IMR-90 (cell line): ENCODE measurements at places on chromosomes 2 and 18. TPM values are rescaled to one million over a fixed set of nuclear protein-coding genes. Genes with fewer than 3 reads are reported as not detected.

Gene PSMA8
- not detected in 2 replicates for total RNA-seq

- peaks cover 22% of the 10 kb centered on the region for H3K36me3 ChIP-seq
- no peaks in the 10 kb centered on the region for H3K4me1 ChIP-seq
- H3K4me3 ChIP-seq, result no peak overlapping the region
- DNase-seq, result no peak
- H3K27ac ChIP-seq, result no peak overlapping the region
Observed at GRCh38 chr2:61162721-61163120, 733 bp downstream of the C2orf74 start.

Gene LCT
- under 0.01 TPM in 1 of 2 replicates, not detected in the other for total RNA-seq

DNA sequence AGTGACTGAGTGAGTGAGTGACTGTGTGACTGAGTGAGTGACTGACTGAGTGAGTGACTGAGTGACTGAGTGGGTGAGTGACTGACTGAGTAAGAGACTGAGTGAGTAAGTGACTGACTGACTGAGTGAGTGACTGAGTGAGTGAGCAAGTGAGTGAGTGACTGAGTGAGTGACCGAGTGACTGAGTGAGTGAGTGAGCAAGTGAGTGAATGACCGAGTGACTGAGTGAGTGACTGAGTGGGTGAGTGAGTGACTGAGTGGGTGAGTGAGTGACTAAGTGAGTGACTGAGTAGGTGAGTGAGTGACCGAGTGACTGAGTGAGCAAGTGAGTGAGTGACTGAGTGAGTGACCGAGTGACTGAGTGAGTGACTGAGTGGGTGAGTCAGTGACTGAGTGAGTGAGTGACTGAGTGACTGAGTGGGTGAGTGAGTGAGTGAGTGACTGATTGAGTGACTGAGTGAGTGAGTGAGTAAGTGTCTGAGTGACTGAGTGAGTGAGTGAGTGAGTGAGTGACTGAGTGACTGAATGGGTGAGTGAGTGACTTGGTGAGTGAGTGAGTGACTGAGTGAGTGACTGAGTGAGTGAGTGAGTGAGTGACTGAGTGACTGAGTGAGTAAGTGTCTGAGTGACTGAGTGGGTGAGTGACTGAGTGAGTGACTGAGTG lies 13.3 kb downstream of the MAL start:
- peaks cover 13% of the 10 kb centered on the region for H3K4me1 ChIP-seq
- peaks cover 12% of the 10 kb centered on the region; the same call in 1 of the 2 replicates for H3K27me3 ChIP-seq
- H3K4me3 ChIP-seq, result no peak overlapping the region
- H3K27ac ChIP-seq, result no peak overlapping the region
- no peaks in the 10 kb centered on the region for H3K36me3 ChIP-seq
- no peak for DNase-seq

Gene PECR
- total RNA-seq, result 13.3 and 17.7 TPM in 2 replicates

GRCh38 chr2:201262718-201263117 lies 2.4 kb downstream of the CASP8 start:
- DNase-seq, result no peak
- H3K36me3 ChIP-seq, result peaks cover 13% of the 10 kb centered on the region
- H3K4me1 ChIP-seq, result peaks cover 5% of the 10 kb centered on the region
- no peak overlapping the region for H3K4me3 ChIP-seq
- no peaks in the 10 kb centered on the region for H3K27me3 ChIP-seq

DNA sequence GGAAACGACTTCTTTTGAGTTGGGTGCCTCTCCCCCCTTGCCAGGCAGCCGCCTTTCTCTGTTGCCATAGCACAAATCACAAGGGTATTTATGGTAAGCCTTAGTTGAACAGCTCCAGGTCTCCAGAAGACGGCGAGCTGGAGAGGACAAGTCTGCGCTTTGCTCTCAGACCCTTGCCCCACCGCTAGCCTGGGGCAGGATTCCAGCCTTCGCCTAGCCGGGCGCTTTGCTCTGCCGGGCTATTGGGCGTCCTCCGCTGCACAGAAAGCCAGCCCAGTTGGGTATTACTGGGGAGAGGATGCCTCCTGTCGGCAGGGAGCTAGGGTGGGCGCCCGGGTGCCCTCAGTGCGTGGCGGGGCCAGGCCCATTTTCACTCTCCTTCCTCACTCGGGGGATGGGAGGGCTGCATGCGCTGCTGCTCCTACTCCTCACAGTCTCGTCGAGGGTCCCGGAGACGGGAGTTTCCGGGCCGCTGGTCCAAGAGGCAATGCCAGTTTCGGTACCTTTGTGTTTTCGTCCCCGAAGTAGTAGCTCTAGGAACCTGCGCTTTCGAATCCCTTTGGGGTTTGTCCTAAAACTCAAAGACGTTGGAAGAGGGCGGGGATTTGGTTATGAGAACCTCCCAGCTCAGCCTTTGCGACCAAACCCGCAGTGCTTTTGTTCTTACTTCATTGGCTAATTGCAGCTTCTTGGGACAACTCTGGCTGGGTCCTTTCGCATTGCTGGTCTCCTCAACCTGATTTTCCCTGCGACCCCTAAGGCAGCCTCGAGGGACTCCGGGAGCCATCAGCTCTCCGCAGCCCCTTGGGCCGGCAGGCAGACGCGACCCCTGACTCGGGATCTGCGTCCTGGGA lies 3.6 kb upstream of the DLX2 start:
- peak; percentile 43 for DNase-seq
- peak overlapping the region; percentile 61 for H3K4me3 ChIP-seq
- no peak overlapping the region for H3K27ac ChIP-seq
- H3K36me3 ChIP-seq, result no peaks in the 10 kb centered on the region
- H3K27me3 ChIP-seq, result no peaks in the 10 kb centered on the region; the same call in 1 of the 2 replicates
- H3K4me1 ChIP-seq, result 0 out of 2 replicates have a peak, but pooled peaks cover 2% of the 10 kb centered on the region

Gene ABCG8
- total RNA-seq, result not detected in 2 replicates

Gene TMEM37
- under 0.01 TPM in 1 of 2 replicates, not detected in the other for total RNA-seq

Gene RAD51AP2
- not detected in 2 replicates for total RNA-seq

Gene AQP4
- total RNA-seq, result not detected in 2 replicates

DNA sequence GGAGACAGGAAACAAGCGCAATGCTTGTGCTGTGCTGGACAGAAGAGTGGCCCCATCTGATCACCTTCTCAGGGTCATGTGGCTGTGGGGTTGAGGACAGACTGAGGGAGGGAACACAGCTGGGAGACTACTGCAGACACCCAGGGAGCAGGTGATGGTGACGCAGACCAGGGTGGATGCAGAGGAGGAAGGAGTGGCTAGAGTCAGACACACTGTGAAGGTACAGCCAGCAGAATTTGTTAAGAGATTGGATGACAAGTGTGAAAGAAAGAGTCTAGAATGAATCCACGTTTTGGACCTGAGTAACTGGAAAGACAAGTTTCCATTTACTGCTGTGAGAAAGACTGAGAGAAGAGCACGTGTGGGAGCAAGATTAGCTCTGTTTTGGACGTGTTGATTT lies 15.9 kb upstream of the POMC start:
- peaks cover 17% of the 10 kb centered on the region for H3K27me3 ChIP-seq
- no peak for DNase-seq
- H3K27ac ChIP-seq, result no peak overlapping the region

GRCh38 chr2:95208106-95208505 lies 785 bp downstream of the ZNF892 start:
- H3K4me3 ChIP-seq, result peak overlapping the region; percentile 91
- H3K36me3 ChIP-seq, result peaks cover 19% of the 10 kb centered on the region
- H3K4me1 ChIP-seq, result no peaks in the 10 kb centered on the region
- no peaks in the 10 kb centered on the region for H3K27me3 ChIP-seq
- peak; percentile 13 for DNase-seq

DNA sequence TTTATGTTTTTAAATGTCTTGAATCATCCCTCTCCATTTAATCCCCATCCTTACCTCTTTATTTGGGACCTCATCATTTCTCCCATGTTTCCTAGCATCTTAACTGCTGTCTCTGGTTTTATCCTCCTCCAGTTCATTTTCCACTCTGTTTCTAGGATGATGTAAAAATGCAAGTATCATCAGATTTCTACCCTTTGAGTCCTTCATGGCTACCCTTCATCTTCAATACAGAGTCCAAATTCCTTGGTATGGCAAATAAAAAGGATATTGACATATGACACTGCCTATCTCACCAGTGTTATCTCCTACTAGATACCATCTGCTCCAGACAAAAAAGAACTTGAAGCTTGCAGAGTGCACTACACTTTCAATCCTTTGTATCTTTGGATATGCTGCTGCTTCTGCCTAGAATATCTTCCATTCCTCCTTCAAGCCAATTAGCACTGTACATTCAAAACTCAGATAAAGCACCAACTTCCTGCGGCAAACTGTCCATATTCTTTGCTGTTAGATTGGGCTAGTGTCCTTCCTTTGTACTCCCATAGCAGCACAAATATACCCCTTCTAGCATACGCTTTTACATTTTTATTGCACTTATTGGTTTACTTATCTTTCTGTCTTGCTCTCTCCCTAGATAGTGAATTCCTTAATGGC lies 24.6 kb upstream of the TLK1 start:
- H3K36me3 ChIP-seq, result no peaks in the 10 kb centered on the region
- no peaks in the 10 kb centered on the region for H3K27me3 ChIP-seq
- DNase-seq, result no peak
- peaks cover 8% of the 10 kb centered on the region for H3K4me1 ChIP-seq
- no peak overlapping the region for H3K27ac ChIP-seq

DNA sequence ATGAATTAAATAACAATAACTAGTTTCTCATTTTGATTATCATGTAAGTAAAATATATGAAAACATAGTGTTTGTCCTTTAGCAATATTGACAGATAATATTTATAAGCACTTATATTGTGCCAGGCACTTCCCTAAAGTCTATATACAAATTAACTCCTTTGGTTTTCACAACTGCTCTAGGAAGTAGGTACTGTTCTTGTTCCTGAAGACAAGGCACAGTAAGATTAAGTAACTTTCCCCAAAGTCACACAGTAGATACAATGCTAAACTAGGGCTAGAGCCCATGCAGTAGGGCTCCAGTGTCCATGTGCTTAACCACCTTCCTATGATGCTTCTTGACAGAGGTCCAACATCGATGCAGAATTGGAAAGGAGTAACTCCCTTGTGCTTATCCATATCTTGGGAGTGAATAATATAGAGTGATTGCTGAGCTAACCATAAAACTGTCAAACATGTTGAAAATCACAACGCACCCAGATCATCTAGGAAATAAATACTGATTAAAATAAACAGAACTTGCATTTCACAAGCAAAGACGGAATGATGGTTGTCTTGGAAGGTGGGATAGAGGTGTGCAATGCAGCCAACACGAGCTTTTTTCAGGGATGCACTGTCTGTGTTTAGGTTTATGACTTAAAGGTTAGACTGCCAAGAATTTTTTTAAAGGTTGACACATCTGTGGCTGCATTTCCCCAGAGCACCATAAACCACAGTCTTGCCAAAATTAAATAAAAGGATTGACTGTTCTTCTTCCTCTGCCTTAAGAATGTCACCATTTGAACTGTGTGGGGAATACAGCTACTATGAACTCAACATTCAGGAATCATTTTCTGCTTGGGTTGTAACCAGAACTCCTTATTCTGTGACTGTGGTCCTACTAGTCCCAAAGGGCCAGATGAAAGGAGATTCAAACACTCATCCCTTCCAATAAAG lies 80.8 kb downstream of the ANKRD44 start:
- DNase-seq, result peak; percentile 88
- H3K27me3 ChIP-seq, result no peaks in the 10 kb centered on the region
- H3K36me3 ChIP-seq, result no peaks in the 10 kb centered on the region
- peaks cover 3% of the 10 kb centered on the region for H3K4me1 ChIP-seq

- no peak for DNase-seq
- no peak overlapping the region for H3K27ac ChIP-seq
- H3K27me3 ChIP-seq, result no peaks in the 10 kb centered on the region
- H3K36me3 ChIP-seq, result no peaks in the 10 kb centered on the region
Observed at GRCh38 chr2:126358122-126358521, 297.8 kb upstream of the GYPC start.
